Activated naive CD4-positive, alpha-beta T cell treated with anti-CD3 and anti-CD28 coated beads for 36 hours (primary cell): ENCODE measurements at places on chromosomes 13 and 19. TPM values are rescaled to one million over a fixed set of nuclear protein-coding genes. Genes with fewer than 3 reads are reported as not detected.

- H3K36me3 ChIP-seq = peaks cover 13% of the 10 kb centered on the region
- no peaks in the 10 kb centered on the region for H3K4me1 ChIP-seq
- H3K27ac ChIP-seq = no peak overlapping the region
- H3K27me3 ChIP-seq = no peaks in the 10 kb centered on the region
- H3K4me3 ChIP-seq = no peak overlapping the region
Observed at GRCh38 chr19:40685016-40685526, 5.4 kb downstream of the NUMBL start.

- H3K27me3 ChIP-seq = no peaks in the 10 kb centered on the region
- no peaks in the 10 kb centered on the region for H3K4me1 ChIP-seq
- no peak for DNase-seq
- no peak overlapping the region for H3K27ac ChIP-seq
- H3K4me3 ChIP-seq = no peak overlapping the region
Observed at GRCh38 chr13:62119739-62120700, 704.4 kb upstream of the PCDH20 start.

PRR19 gene
- total RNA-seq = 0.27 TPM

FBXO27 gene
- 1.0 TPM for total RNA-seq

ZNF442 gene
- 2.4 TPM for total RNA-seq

KRTDAP gene
- not detected for total RNA-seq

KLHL26 gene
- 8.9 TPM for total RNA-seq
